Epithelial cell of alveolus of lung (primary cell): ENCODE measurements at places on chromosomes 5 and 9. TPM values are rescaled to one million over a fixed set of nuclear protein-coding genes. Genes with fewer than 3 reads are reported as not detected.

Gene PDZD2
- total RNA-seq = 0.16 and 2.1 TPM in 2 replicates

Gene ISCA1
- 24.7 and 32.9 TPM in 2 replicates for total RNA-seq

Gene FUT7
- not detected in 2 replicates for total RNA-seq

Gene SELENOP
- 11.5 and 335 TPM in 2 replicates for total RNA-seq

Gene KLF4
- 9.2 and 10.0 TPM in 2 replicates for total RNA-seq

Gene BTNL8
- total RNA-seq = not detected in 2 replicates

Gene EIF4EBP3
- total RNA-seq = 2.1 and 3.3 TPM in 2 replicates

Gene PCDHGB3
- total RNA-seq = 0.39 and 6.1 TPM in 2 replicates

Gene HAVCR2
- total RNA-seq = 0.39 and 0.88 TPM in 2 replicates

Gene IFNW1
- total RNA-seq = not detected in 2 replicates

Gene ENHO
- not detected in 2 replicates for total RNA-seq

Gene WNK2
- total RNA-seq = not detected in 2 replicates

Gene PCDHGA5
- total RNA-seq = 0.13 and 1.3 TPM in 2 replicates

Gene CCDC183
- 1.1 TPM in 1 of 2 replicates, not detected in the other for total RNA-seq

Gene STOML2
- total RNA-seq = 168 and 195 TPM in 2 replicates

Gene LCN6
- total RNA-seq = not detected in 2 replicates

Gene PRUNE2
- total RNA-seq = 2.2 and 2.6 TPM in 2 replicates

Gene EIF4E1B
- not detected in 2 replicates for total RNA-seq

Gene MCCC2
- 14.1 and 17.1 TPM in 2 replicates for total RNA-seq

Gene C9orf50
- 0.13 TPM in 1 of 2 replicates, not detected in the other for total RNA-seq

Gene SLC6A18
- not detected in 2 replicates for total RNA-seq

Gene EPB41L4B
- total RNA-seq = 1.7 TPM in 1 of 2 replicates, not detected in the other
